ENCODE measurements at places on chromosomes 6 and 20.
A peak's percentile ranks its signal among the peaks of the same experiment; 100 is the strongest.

DNA sequence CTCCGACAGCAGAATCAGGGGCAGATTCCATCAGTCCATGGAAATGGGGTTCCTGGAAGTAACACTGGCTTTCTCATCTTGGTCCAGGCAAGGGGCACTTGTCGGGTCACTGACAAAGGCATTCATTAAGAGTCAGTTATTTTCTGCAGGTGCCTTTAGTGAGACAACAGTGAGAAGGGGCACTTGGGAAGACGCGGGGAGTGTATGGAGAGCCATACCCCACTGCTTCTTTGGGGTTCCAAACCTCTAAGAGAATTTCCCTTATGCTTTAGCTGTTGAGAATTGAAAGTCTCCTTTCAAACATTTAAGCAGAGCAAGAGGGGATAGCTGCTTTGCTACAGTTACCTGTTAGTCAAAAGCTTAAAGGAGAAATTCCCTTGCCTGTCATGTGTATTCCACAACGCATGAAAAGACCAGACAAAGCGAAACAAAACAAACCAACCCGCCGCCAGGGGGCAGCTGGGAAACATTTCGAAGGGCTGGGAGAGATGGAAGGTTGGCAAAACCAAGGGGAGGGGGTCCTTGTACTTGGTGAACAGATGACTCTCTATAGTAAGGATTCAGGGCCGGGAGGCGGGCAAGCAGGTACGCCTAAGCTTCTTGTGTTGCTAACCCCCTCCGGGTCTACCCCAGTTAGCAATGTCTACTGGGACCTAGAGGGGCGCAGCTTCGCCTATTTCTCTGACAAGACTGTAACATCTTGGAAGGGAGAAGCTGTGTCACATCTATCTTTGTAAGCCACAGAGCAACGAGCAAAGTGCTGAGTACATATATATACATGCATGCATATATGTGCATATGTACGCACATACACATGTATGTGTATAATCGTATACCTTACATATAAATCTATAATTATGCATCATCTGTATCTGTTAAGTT is 474.9 kb upstream of the AGPAT4 start:
- no peak for DNase-seq

- DNase-seq = no peak
Observed at GRCh38 chr6:37537548-37537947, 37.9 kb upstream of the CCDC167 start.

- DNase-seq = no peak
Observed at GRCh38 chr6:72620871-72621290, 983 bp upstream of the KCNQ5 start.

- no peak for DNase-seq
Observed at GRCh38 chr6:16546861-16547260, 214.4 kb downstream of the ATXN1 start.

- DNase-seq = peak; percentile 29
Observed at GRCh38 chr20:37534401-37535157, 6.9 kb upstream of the BLCAP start.

DNA sequence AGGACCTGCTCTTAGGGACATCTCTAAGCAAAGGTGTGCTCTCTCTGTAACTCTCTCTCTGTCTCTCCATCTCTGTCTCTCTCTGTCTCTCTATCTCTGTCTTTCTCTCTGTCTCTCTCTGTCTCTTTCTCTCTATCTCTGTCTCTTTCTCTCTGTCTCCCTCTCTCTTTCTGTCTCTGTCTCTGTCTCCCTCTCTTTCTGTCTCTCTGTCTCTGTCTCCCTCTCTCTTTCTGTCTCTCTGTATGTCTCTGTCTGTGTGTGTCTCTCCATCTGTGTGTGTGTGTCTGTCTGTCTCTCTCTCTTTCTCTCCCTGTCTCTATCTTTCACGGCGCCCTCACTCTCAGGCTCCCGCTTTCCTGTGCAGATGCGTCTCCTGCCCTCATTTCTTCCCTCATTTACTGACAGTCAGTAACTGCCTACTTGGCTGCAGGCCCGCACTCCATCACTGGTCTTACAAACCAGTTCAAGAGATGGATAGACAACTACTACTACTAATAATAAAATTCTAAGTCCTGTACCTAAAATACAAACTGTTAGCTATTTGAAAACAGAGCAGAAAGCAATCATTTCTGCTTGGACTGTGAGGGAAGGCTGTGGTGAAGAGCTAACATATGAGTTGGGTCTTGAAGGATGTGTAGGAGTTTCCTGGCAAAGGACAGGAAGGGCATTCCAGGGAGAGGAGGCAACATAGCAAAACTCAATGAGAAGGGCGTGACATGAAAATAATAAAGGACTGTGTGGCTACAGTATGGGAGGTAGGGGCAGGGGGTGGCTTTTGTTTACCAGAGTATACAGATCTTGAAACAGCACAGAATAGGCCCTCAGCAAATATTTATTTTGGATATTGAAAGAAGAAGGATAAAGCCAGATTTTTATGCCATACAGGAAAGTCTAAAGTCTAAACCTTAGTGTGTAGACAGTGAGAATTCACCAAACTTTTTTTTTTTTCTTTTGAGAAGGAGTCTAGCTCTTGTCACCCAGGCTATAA is 67.8 kb upstream of the TAB2 start:
- no peak for DNase-seq

- DNase-seq = no peak
Observed at GRCh38 chr20:1533059-1533458, 24.4 kb downstream of the SIRPD start.

DNA sequence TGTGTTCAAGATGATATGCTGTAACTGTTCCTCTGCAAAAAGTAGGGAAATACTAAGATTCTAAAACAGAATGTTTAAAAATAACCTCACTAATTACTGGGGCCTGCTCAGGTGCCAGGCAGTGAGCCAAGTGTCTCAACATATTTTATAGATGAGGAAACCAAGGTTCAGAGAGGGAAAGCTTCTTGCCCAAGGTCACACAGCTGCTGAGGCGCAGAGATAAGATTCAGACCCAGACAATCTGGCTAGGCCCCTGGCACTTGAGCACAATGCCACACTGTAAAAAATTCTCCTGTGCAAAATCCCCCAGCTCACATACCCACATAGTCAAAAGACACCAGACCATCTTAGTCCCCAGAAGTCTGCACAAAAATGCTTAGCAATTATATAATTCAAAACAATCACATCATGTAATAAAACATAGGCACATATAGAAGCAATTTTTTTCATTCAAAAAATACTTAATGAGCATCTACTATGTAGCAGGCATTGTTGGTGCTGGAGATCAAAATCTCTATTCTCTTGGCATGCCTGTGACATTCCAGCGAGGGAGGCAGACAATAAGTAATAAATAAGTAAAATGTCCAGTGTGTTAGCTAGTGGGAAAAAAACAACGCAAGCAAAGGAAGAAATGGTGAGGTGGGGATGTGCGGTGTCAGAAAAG is 10.3 kb downstream of the PREX1 start:
- DNase-seq = no peak

DNA sequence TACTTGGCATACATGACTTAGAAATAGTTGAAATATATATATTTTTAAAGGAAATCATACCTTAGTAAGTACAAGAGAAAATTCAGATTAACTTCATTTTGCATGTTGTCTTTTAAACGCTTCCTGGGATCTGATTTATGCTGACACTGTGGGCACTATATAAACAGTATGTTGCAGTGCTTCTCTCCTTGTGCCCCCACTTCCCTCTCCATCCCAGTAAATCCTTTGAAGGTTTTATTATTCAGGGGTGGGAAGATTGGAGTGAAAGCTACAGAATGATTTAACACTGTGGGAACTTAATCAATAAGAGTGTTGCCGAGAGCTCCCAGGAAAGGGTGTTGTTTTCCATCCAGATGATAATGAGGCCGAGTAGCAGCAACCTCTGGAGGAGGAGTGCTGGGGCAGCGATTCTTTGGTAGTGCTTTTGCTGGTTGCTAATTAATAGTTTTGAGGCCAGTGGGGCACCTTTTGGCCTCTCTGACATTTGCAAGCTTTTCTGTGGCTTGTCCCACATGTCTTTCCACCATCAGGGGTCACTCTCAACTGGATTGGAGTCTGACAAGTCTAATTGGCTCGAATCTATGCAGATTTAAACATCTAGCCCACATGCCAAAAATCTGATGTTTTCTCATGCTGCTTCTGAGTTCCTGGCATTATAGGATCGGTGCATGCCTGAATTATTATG is 183.0 kb upstream of the MMS22L start:
- DNase-seq = no peak

GRCh38 chr6:129368970-129369369 is 341.0 kb downstream of the ARHGAP18 start:
- DNase-seq = no peak

GRCh38 chr6:23305325-23305943 is 736.1 kb downstream of the HDGFL1 start:
- DNase-seq = no peak

DNA sequence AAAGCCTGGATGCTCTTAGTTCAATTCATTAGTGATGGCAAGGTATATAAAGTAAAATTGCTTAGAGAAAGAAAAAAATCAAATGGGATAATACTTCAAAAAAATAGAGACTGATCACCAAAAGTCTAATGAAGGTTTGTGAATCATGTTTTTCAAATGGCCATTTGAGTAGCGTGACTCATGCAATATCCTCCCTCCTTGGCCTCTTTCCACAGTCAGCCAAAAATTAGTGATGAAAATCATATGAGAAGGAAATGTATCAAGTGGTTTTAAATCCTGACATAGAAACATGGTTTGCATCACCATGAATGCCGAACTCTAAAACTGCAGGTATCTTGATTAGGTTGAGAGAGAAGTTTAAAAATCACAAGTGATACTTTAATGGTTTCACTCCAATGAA is 1.2 kb upstream of the COL19A1 start:
- DNase-seq = no peak

DNA sequence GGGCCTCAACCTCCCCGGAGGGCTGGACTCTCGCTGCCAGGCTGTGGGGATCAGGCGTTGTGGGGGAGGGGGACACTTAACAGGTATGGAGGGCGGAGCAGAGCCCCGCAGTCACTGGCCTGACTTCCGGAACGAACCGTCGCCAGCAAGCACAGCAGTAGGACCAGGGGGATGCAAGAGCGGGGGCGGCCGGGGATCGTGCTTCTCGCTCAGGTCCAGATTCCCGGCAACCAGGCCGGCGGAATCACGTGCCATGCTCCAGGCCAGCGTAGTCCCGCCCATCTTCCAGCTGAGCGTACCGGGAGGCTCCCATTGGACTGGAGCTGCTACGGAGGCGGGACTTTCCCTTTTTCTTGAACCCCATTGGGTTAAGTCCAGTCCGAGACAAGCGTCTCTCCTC is 10.0 kb upstream of the POU5F1 start:
- DNase-seq = peak; percentile 65

- DNase-seq = no peak
Observed at GRCh38 chr6:109167562-109167961, 72.3 kb downstream of the CEP57L1 start.

GRCh38 chr20:341682-342081 is 5.2 kb upstream of the NRSN2 start:
- no peak for DNase-seq

- no peak for DNase-seq
Observed at GRCh38 chr20:14865731-14866130, 528.3 kb upstream of the FLRT3 start.

- no peak for DNase-seq
Observed at GRCh38 chr6:93164781-93165180, 254.6 kb downstream of the EPHA7 start.

GRCh38 chr6:36459501-36459900 is 16.7 kb downstream of the KCTD20 start:
- DNase-seq = no peak

DNA sequence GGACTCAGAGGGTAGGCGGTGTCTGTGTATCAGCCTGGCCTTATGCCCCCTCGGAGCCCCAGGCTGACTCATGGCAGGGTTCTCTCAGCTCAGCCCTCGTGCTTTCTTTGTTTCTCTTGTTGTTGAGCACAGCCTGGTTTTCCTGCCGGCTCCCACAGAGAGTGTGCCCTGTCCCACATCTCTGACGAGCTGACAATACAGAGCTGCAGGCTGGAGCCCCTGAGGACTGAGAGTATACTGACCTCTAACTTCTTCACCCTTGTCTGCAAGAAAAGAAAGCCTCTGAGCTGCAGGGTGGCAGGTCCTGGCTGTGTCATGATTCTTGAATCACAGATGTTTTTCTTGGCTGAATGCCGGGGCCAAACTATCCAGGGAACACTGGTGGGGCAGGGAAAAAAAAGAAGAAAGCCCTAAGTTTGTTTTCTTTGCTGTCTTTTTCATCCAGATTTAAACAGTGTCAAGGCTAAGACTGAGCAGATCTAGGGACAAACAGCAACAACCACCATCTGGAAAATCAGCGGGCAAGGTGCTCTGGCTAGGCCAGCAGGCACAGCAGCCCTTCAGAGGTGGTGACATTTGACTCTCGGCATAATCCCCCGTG is 63.3 kb upstream of the ZNF133 start:
- no peak for DNase-seq

DNA sequence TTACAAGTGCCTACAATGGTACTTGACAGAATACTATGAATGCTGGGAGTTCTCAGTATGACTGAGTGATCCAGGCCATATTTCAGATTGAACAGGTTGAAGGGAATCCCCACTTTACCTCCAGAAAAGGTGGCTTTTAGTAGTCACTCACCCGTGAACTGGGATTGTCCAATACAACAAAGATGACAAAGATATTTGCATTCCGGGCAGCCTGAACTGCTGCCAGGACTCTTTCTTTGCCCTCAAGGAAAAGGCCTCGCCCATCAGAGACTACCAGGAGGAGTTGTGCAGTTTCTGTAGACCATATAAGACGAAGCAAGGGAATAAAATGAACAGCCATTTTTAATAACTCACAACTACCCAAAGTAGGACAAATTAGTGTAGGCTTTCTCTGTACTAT is 6.3 kb upstream of the LYRM2 start:
- no peak for DNase-seq

GRCh38 chr20:24823989-24824693 is 124.9 kb upstream of the CST7 start:
- DNase-seq = no peak

GRCh38 chr6:18503206-18503592 is 116.0 kb downstream of the RNF144B start:
- DNase-seq = no peak

GRCh38 chr6:137783710-137784109 is 83.3 kb upstream of the TNFAIP3 start:
- DNase-seq = no peak

GRCh38 chr6:36326356-36326995 is 10.2 kb downstream of the BNIP5 start:
- DNase-seq = no peak

GRCh38 chr6:105781248-105781647 is 304.9 kb upstream of the PRDM1 start:
- DNase-seq = no peak

All from CD4-positive, alpha-beta T cell treated with Interferon gamma for 1 hour (primary cell).